Stimulated activated naive CD4-positive, alpha-beta T cell treated with Interleukin-2 at 50 U/mL for 16 hours (primary cell): ENCODE measurements at places on chromosomes 1 and 21.

- no peak for DNase-seq
Observed at GRCh38 chr1:87977145-87977544, 648.5 kb downstream of the LMO4 start.

GRCh38 chr1:154344977-154345837 is 19.9 kb downstream of the ATP8B2 start:
- peak; percentile 76 for DNase-seq

- no peak for DNase-seq
Observed at GRCh38 chr1:35364741-35365140, 96.2 kb downstream of the ZMYM4 start.

- no peak for DNase-seq
Observed at GRCh38 chr21:45549626-45550463, 7.6 kb upstream of the SLC19A1 start.

GRCh38 chr1:160226623-160227022 is 21.4 kb downstream of the PEA15 start:
- DNase-seq: no peak

DNA sequence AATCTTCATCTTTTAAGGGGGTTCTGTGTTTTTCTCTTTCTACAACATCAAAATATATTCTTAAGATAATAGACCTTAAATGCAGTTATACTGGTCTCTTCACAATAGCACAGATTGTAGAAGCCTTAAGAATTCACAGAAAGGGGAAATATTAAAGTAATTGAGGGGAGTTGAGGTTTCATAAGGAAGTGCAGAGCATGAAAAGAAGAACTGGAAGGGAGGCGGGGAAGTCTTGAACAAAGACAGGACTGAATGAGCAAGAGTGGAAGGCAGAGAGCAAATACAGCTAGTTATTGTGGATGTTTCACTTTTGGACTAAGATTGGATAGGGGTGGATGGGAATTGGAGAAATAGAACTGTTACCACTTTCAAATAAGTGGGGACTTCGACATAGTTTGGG is 67.7 kb downstream of the PTGER3 start:
- no peak for DNase-seq

DNA sequence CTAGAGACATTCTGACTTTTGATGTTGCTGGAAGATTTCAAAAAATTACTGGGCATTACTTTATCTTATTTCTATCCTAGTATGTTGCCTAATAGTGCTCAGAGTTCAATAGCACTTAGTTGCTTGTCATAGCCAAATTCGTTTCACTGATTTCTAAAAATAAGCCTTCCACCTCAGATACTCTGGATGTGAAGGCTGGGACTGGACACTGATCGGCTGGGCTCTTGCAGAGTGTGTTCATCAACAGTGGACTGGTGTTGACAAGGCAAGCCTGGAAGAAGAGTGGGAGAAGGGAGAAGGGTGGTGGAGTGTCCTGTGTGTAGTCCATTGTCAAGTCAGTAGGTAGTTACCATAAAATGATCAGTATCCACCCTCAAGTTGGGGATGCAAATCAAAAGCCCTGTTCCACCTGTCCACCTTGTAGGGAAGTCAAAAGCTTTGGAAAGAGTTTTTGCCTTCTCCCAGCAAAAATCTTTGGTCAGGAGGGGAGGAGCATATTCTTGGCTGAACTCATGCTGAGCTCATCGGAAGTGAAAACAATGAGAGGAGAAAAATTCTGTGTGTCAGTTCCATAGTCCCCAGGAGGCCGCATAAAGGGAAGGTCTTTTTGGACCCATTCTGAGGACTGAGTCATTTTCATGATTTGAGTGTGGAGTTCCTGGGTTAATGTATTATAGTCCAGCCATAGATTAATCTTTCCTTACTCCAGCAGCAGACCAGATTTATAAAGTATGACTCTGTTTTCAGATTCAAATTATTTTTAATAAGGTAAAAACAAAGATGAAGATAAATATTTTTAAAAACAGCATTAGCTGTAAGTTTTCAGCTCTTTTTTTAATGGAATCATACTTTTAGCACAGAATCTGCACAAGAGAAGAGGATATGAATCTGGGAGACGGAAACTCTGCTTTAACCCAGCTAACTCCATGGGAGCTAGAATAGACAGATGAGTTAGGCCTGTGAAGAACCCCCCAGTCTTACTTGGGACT is 99.5 kb upstream of the BMP8A start:
- DNase-seq: no peak

GRCh38 chr1:235767795-235768194 is 98.9 kb downstream of the LYST start:
- no peak for DNase-seq

- no peak for DNase-seq
Observed at GRCh38 chr1:117985239-117985638, 55.7 kb downstream of the WDR3 start.

GRCh38 chr1:230596306-230596705 is 46.0 kb upstream of the COG2 start:
- no peak for DNase-seq

DNA sequence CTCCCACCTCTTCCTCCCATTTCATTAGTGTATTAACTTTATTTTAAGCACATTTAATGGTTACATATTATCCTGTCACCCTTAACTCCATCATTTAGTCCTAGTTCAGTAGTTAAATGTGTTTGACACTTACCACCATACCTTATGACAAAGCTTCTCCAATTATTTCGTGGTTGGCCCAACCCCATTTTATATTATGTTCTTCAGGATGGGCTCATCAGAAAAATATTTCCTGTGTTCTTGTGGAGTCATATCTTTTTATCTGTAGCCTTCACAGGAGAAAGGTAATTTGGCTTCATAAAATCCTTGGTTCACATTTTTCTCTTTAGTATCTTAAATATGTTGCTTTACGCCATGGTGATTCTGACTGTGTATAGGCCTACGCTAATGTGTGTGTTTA is 142.3 kb upstream of the COL6A1 start:
- no peak for DNase-seq

DNA sequence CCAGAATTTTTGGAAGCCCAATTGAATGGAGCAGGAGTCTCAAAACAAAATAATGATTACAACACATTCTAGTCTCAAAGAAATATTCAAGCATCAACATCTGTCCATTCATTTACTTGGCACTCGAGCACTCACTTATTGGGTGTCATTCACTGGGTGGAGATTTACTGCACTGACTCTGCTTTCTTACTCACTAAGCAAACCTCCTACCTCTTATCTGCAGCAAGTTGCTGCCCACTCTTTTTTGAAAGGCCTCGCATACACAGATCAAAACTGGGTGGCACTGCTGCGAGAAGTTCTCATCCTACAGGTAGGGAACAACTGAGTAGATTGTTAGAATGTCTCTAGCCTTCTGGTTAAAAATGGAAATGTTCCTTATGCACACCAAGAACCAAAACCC is 18.0 kb downstream of the RHBDL2 start:
- DNase-seq: no peak

DNA sequence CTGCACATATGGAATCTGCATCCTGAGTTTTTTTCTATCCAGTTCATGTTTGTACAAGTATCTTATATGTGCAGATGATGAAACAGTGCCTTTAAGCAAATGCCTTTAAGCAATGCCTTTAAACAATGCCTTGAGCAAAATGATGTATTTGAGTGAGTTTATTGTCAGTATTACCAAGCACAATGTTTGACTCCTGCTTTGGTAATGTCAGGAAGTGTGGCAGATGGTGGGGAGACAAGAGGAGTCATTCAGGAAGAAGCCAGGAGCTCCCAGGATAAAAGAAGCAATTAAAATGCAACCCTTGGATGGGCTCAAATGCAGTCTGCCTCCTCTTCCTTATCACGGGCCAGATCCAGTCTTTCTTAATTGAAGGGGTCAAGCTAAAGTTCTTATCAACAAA is 108.7 kb upstream of the KCNJ15 start:
- no peak for DNase-seq

- DNase-seq: peak; percentile 40
Observed at GRCh38 chr1:91697416-91697815, 188.5 kb downstream of the TGFBR3 start.

GRCh38 chr1:2148691-2149090 is 45.9 kb downstream of the FAAP20 start:
- peak; percentile 14 for DNase-seq

DNA sequence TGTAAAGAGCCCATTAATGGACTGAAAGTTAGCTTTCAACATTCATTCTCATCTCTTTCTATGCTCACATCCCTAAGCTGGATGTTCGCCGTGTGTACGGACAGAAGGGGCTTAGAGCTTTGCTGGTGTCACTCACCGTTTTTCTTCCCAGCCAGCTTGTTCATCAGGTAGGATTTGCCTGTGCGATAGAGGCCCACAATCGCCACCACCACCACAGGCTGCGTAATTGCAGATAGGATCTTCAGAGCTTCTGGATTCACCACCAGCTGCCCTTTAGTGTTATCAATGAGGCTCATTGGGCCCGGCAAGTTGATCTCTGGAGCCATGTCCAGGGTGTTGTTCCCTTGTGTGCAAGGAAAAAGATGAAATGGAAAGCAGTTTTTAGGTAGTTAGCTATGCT is 4.3 kb downstream of the GBP2 start:
- DNase-seq: no peak

- DNase-seq: no peak
Observed at GRCh38 chr1:151142411-151143056, 3.9 kb downstream of the SEMA6C start.
